ENCODE measurements at places on chromosomes 11 and 22.
A peak's percentile ranks its signal among the peaks of the same experiment; 100 is the strongest.

DNA sequence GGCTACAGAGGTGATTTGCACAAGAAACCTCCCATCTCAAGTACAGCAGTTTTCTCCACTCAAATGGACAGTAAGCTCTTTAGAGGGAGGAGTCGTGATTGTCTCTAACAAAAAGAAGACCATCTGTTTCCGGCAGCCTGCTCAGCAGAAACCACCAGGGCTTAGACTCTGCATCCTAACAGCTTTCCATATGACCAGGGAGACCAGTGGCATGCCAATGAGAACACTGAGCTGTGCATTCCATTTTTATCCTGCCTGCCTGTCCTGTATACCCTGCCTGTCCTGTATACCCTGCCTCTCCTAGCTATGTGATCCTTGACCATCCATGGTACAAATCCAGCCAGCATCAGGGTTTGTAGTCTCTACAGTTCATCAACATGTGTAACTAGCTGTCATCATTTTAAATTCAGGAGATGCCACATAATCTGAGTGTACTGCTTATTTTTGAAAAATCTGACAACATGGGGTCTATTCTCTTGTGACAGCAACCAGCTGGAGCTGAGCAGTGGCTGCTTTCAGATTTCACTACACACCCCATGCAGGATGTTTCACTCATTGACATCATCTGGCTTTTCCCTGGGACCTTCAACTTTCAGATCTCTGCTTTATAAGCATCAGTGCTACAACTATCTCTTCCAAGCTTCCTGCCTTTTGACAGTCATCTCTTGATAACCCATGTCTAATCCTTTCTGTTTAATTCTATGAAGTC lies 50.5 kb upstream of the POU2AF2 start:
- DNase-seq: no peak

GRCh38 chr11:128884703-128885338 lies 6.3 kb upstream of the KCNJ5 start:
- DNase-seq: no peak

- DNase-seq: no peak
These were observed 5.4 kb upstream of the OR56A4 start for GRCh38 chr11:6012035-6012668.

- no peak for DNase-seq
These were observed 22.3 kb upstream of the CHRM4 start for GRCh38 chr11:46413760-46414465.

DNA sequence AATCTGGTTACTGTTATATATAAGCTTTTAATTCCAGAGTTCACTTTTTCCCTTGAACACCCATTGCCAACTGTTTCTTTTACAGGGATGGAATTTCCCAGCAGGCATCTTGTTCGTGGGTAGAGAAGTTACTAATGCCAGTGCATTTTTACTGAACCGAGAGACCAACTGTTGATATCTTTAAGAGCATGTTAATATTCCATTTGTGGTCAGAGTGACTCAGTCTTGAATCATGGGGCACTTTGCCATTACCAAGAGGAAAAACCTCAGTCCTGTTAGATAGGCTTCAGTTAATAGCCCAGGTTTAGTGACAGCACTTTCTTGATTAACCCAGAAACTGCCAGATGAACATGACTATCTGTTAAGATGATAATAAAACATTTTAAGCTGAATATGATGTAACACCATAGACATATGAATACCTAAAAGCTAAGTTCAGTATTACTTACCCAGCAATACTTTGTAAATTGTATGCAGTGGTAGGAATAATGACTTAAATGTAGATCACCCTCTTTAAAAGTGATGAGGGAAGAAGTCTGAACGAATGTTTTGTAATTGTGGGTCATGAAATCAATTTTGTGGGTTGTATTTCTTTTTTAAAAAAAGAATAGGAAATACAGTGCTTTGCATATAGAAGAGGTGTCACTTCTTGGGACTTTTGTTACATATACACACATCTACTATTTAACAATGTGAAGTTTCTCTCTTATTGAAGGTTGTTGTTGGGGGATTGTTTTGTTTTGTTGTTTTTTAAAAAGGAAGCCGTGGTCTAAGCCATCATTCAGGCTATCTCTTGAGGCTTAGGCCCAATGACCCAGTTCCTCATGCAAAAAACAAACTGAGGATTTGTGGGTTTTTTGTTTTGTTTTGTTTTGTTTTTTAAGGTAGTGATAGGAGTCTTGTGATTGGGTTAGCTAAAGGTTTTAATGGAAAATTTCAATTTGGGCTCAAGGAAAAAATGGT lies 79.2 kb upstream of the GRIK4 start:
- no peak for DNase-seq

GRCh38 chr11:47453365-47453764 lies 4.4 kb upstream of the RAPSN start:
- DNase-seq: no peak

GRCh38 chr22:28514321-28514821 lies 165.3 kb downstream of the TTC28 start:
- DNase-seq: no peak

DNA sequence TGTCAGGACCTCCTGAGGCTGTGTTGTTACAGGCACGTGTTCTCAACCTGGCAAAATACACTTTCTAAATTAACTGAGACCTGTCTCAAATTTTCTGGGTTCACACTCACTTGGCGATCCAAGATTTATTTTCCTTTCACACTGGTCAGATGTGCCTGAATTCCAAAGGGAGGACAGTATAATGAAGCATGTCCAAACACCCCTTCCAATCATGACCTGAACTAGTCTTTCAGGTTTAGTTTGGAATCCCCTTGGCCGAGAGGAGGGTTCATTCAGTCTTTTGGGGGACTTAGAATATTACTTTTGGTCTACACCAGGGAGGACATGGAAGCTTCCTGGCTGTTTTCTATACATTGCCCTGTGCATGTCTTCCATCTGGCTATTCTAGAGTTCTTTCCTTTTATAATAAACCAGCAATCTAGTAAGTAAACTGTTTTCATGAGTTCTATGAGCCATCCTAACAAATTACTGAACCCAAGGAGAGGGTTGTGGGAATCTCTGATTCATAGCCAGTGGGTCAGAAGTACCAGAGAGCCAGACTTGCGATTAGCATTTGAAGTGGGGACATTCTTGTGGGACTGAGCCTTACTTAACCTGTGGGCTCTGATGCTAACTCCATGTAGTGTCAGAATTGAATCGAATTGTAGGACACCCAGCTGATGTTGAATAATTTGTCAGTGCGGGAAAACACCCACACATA lies 14.8 kb upstream of the TMEM216 start:
- DNase-seq: no peak

- DNase-seq: no peak
These were observed 11.4 kb upstream of the MSANTD2 start for GRCh38 chr11:124811399-124812125.

DNA sequence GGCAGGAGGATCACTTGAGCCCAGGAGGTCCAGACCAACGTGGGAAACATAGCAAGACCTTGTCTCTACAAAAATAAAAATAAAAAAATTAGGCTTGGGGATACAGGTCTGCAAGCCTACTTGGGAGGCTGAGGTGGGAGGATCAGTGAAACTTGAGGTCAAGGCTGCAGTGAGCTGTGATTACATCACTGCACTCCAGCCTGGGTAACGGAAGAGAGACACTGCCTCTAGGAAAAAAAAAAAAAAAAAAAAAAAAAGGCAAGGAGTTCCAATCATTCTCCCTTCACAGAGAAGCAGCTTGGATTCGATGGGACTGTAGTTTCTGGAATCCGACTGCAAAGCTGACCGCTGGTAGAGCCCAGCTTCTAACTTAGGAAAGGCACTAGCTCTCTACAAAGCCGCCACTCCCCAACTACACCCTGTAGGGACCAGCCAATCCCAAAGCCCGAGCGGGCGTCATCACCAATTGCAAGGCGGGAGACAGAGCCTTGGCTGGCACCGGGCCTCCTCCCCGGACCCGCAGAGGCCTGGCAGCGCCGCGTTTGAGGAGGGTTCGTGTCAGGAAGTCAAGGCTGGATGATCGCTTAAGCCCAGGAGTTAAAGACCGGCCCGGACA lies 716 bp upstream of the DDB2 start:
- DNase-seq: peak; percentile 67

DNA sequence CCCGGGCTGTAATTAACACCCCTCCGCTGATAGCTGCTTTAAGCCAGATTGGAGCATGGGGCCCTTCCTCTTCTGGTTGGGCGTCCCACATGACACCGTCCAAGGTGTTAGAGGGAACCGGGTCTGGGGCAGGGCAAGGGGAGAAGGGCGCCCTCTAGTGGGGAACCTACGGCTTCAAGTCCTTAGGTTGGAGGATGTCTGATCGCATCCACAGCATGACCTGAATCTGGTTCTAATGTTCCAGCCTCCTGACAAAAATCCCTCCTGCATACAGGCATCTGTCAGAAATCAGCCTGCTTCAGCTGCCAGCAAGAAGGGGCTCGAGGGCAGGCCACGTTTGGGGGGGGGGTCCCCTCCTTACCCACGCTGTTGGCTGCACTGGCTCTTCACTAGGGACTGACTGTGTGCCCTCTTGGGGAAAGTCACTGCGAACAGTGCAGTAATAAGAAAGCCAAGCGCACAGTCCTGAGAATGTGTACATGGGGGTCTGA lies 94.2 kb upstream of the TBCEL start:
- DNase-seq: no peak

GRCh38 chr11:2747248-2748027 lies 47.6 kb upstream of the KCNQ1OT1 start:
- no peak for DNase-seq

GRCh38 chr11:75351791-75352587 lies 528 bp upstream of the ARRB1 start:
- DNase-seq: peak; percentile 27

- no peak for DNase-seq
These were observed 150.1 kb downstream of the MN1 start for GRCh38 chr22:27651486-27651885.

GRCh38 chr11:68463714-68464113 lies 3.2 kb downstream of the PPP6R3 start:
- DNase-seq: no peak

GRCh38 chr22:45929649-45930048 lies 47.3 kb downstream of the WNT7B start:
- DNase-seq: no peak

DNA sequence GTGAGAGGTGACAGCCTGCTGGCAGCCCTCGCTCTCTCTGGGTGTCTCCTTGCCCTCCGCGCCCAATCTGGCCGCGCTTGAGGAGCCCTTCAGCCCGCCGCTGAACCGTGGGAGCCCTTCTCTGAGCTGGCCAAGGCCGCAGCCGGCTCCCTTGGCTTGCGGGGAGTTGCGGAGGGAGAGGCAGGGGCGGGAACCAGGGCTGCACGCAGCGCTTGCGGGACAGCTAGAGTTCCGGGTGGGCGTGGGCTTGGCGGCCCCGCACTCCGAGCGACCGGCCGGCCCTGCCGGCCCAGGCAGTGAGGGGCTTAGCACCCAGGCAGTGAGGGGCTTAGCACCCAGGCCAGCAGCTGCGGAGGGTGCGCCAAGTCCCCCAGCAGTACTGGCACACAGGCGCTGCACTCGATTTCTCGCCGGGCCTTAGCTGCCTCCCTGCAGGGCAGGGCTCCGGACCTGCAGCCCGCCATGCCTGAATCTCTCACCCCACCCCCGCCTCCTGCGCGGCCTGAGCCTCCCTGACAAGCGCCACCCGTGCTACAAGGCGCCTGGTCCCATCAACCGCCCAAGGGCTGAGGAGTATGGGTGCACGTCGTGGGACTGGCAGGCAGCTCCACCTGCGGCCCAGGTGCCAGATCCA lies 1526.1 kb downstream of the FAM181B start:
- DNase-seq: no peak

DNA sequence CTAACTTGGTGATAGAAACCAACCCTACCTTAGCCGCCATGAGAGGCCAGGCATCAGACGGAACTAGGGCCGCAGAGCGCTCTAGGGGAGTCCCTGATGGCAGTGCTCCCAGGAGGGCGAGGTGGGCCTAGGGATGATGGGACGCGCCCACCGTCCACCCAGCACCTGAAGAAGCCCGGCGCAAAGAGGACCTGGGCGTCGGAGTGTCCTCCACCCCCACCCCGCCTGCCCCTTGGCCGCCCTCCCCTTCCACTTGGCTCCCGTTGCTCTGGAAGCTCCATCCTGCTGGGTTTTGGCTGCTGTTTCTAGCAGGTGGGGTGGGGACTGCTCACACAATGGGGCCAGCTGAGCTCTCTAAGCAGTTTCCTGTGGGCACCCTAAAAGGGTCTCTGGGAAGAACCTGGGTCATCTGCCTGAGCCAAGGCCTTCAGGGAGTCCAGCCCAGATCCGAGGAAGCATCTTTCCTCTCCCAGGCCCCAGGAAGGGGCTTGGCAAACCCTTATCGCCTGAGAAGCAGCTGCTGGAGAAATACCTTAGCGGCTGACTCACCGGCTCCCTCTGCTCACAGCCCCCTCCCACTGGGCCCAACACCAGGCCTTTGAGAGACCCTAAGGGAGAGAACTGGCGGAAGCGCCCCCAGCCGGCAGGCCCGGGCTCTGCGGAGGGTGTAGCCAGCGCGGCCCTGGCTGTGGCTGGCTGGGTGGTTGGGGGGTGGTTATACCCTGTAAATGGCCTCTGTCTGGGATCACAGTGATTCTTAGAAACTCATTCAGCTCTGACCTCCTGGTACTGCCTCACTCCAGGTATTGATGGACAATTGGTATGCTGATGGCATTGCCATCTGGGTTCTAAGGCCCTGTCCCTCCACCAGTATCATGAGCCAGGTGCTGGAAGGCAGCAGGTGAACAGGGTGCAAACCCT lies 19.3 kb downstream of the CREB3L1 start:
- DNase-seq: no peak

Data from stimulated activated CD4-positive, alpha-beta T cell treated with anti-CD3 and anti-CD28 coated beads, Interleukin-15, amount 100 ng/mL, for 1 hour (primary cell).